ENCODE measurements at places on chromosomes 6 and 20. TPM values are rescaled to one million over a fixed set of nuclear protein-coding genes. Genes with fewer than 3 reads are reported as not detected.

DNA sequence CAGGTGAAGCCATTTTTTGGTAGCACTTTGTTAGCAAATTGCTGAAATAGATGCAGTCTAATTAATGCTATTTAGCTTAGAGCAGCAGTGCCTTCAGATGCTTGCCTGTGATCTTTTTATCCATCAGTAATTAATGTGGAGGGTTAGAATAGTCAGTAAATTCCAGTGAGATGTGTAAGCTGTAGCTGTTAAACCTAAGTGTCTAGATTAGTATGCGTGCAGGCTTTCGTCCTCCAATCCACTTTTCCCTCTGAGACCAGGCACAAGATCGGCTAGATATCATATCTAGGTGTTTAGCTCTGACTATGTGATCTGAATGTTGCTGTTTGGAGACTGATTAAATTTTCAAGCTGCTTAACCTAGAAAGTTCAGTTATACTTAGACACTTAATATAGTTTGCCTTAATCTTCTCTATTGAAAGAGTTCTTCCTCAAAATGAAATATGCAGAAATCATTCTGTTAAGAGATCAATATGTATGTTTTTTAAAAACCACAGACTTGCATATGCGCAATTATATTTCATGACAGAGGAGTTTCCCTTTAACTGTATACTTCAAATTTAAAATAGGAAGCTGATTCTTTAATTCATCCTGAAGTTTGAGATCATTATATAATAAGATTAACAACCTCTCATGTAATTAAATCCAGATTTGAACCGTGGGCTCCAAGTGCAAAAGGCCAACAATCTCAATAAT lies 41.2 kb downstream of the XRN2 start:
- DNase-seq = no peak

- no peak for DNase-seq
These were observed 333.5 kb downstream of the NRN1 start for GRCh38 chr6:5673019-5673790.

GRCh38 chr6:33113755-33114154 lies 38.0 kb downstream of the HLA-DPB1 start:
- no peak for DNase-seq

The PLA2G7 gene
- total RNA-seq = 0.36 TPM

The HS3ST5 gene
- not detected for total RNA-seq

The UNC5CL gene
- total RNA-seq = under 0.01 TPM

The ARMH2 gene
- total RNA-seq = not detected
